ENCODE measurements at places on chromosomes 4 and X.

- no peak for DNase-seq
These were observed 116.9 kb downstream of the ZNF827 start for GRCh38 chr4:145821766-145822165.

GRCh38 chr4:156663663-156664062 lies 307.9 kb downstream of the PDGFC start:
- DNase-seq = no peak

DNA sequence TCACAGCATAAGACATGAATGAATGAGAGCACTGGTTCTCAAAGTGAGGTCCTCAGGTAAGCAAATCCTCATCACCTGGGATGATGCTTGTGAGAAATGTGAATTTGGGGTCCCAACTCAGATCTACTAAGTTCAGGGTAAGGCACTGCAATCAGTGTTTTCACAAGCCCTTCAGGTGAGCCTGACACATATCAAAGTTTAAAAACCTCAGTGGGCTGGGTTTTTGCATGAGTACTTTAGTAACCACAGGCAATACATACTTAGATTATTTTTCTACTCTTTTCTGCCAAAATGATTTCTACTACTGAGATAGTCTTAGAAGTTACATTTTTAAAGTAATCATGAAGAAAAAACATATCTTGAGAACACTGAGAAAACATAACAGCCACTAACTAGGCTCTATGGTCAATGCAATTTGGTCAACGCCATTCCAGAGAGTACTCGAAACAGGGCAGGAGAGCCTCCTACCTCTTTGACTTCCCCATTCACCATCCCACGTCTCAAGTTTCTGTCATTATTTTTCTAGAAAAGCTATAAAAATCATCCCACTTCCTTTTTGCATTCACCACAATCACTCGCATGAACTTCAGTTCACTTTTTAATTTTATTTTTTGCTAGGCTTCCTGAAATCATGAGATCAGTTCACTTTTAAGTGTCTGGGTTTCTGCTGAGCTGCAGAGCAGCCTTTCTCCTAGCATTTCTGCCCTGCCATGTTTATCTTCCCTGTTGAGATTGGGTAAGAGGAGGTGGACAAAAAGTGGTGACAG lies 73.8 kb downstream of the MFAP3L start:
- DNase-seq = no peak

DNA sequence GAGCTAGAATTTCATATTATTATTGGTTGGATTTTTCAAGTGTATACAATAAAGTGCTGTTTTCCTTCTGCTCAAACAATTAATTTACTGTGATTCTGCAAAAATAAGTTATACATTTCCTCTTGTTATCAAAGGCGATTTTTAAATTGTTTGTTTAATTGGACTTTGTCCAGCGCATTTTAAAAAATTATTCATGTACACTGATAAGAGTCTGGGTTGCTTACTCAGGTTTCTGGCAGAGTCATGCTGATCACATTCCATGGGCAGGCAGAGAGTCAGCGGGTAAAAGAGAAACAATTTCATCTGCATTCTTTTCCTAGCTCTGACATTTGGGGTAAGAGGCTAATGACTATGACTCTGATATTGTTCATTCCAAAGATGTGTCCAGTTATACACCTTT lies 8.9 kb downstream of the FAT4 start:
- DNase-seq = no peak

- DNase-seq = no peak
These were observed 276.1 kb downstream of the GASK1B start for GRCh38 chr4:157896726-157897125.
